ENCODE measurements at places on chromosomes 6 and 20. TPM values are rescaled to one million over a fixed set of nuclear protein-coding genes. Genes with fewer than 3 reads are reported as not detected.

DNA sequence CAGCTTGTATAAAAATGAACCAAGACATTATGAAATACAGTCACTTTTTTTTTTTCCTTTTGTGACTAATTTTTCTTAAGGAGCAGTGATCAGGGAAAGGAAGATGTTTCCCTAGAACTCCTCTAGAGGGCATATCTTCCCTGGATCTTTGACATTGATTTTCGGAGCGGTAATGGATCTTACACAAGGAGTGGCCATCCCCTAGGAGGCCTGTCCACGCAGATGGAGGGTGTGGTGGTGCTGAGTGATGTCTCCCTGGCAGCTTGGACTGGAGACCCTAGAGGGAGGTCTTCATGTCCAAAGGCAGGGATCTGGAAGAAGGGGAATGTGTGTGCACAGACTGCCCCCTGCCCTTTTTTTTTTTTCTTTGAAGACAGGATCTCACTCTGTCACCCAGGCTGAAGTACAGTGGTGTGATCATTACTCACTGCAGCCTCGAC, 7.0 kb upstream of the KIFC1 start:
- H3K4me3 ChIP-seq, result no peak overlapping the region
- H3K27ac ChIP-seq, result no peak overlapping the region
- no peak for DNase-seq
- peaks cover 2% of the 10 kb centered on the region for H3K4me1 ChIP-seq

- no peak overlapping the region for H3K27ac ChIP-seq
- H3K4me3 ChIP-seq, result no peak overlapping the region
- H3K27me3 ChIP-seq, result no peaks in the 10 kb centered on the region
- H3K36me3 ChIP-seq, result peaks cover 3% of the 10 kb centered on the region
- H3K4me1 ChIP-seq, result peaks cover 17% of the 10 kb centered on the region
- no peak for DNase-seq
These were observed 56.3 kb downstream of the KCNS1 start for GRCh38 chr20:45044601-45045000.

- H3K27ac ChIP-seq, result peak overlapping the region; percentile 96
- no peak for DNase-seq
- H3K4me3 ChIP-seq, result peak overlapping the region; percentile 77
- H3K27me3 ChIP-seq, result no peaks in the 10 kb centered on the region
- no peaks in the 10 kb centered on the region for H3K36me3 ChIP-seq
- peaks cover 33% of the 10 kb centered on the region for H3K4me1 ChIP-seq
These were observed 23.7 kb upstream of the FUCA2 start for GRCh38 chr6:143535189-143535614.

EDN3 gene
- 3.6 TPM for total RNA-seq

PSMB9 gene
- not detected for total RNA-seq

TNFRSF6B gene
- total RNA-seq, result not detected

Data from progenitor cell of endocrine pancreas (in vitro differentiated cells).